ENCODE measurements at places on chromosomes 6 and 20. TPM values are rescaled to one million over a fixed set of nuclear protein-coding genes. Genes with fewer than 3 reads are reported as not detected.

LGSN gene
- total RNA-seq, result not detected

FAM83D gene
- 42.3 TPM for total RNA-seq

GTSF1L gene
- total RNA-seq, result not detected

CST4 gene
- not detected for total RNA-seq

FAXC gene
- total RNA-seq, result 20.6 TPM

PREP gene
- 68.0 TPM for total RNA-seq

MAFB gene
- total RNA-seq, result 1.5 TPM

VGLL2 gene
- not detected for total RNA-seq

MOXD1 gene
- 39.3 TPM for total RNA-seq

PRR18 gene
- not detected for total RNA-seq

WASF1 gene
- total RNA-seq, result 6.3 TPM

ID4 gene
- 5.3 TPM for total RNA-seq

LTB gene
- not detected for total RNA-seq

ACTR5 gene
- total RNA-seq, result 5.5 TPM

PERP gene
- total RNA-seq, result 31.5 TPM

PRKN gene
- 8.0 TPM for total RNA-seq

F13A1 gene
- not detected for total RNA-seq

MYCT1 gene
- total RNA-seq, result not detected

TAB2 gene
- 27.5 TPM for total RNA-seq

LSM2 gene
- 41.0 TPM for total RNA-seq

C6orf141 gene
- total RNA-seq, result not detected

REM1 gene
- not detected for total RNA-seq

BPIFB2 gene
- total RNA-seq, result not detected

CGA gene
- not detected for total RNA-seq

HLA-F gene
- 104 TPM for total RNA-seq

PREX1 gene
- total RNA-seq, result 8.3 TPM

PSORS1C2 gene
- total RNA-seq, result not detected

L3MBTL1 gene
- 15.6 TPM for total RNA-seq

WFDC12 gene
- not detected for total RNA-seq

BEND6 gene
- 2.3 TPM for total RNA-seq

ENPP5 gene
- 0.34 TPM for total RNA-seq

PROCR gene
- total RNA-seq, result 6.9 TPM

ELOVL2 gene
- total RNA-seq, result 8.0 TPM

ZNF343 gene
- total RNA-seq, result 6.2 TPM

FBXO5 gene
- 31.0 TPM for total RNA-seq

ARG1 gene
- total RNA-seq, result not detected

ZNF391 gene
- 1.00 TPM for total RNA-seq

ELOVL4 gene
- 3.7 TPM for total RNA-seq

FOXO3 gene
- total RNA-seq, result 27.9 TPM

SCUBE3 gene
- total RNA-seq, result 0.36 TPM

SRPK1 gene
- total RNA-seq, result 37.5 TPM
